ENCODE measurements at places on chromosomes 2 and 18.

DNA sequence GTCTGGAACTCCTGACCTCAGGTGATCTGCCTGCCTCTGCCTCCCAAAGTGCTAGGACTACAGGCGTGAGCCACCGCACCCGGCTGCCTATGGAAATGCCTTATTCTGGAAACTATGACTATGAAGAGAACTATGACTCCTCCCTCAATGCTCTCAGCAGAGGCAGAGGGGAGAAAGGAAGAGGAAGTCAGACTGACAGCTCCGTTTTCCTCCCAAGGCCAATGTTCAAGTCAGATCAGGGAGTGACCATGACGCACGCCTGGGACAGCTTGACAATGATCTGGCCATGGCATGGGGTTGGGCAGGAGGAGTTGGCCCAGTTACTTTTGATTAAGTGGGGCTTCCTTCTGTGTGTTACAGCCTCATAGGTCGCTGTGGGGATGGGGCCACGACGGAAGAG is 44.3 kb upstream of the MRPL33 start:
- no peak for DNase-seq

GRCh38 chr2:40279001-40279400 is 172.9 kb downstream of the SLC8A1 start:
- no peak for DNase-seq

DNA sequence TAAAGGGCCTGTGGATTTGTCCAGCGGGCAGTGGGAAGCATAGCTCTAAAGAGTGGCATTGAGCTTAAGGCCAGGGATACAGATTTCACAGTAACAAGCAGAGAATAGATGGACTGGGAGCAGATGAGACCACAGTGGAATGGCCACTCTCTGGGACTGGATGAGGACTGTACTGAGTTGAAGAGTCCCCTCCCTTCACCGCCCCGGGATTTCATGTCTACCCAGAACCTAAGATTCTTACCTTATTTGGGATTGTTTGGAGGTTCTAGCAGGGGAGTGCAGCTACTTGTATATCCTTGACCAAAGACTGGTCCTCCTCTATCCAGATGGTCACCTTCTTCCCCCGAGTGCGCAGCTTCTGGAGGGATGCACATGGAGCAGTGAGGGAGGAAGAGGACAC is 28.0 kb upstream of the EFEMP1 start:
- DNase-seq: no peak

DNA sequence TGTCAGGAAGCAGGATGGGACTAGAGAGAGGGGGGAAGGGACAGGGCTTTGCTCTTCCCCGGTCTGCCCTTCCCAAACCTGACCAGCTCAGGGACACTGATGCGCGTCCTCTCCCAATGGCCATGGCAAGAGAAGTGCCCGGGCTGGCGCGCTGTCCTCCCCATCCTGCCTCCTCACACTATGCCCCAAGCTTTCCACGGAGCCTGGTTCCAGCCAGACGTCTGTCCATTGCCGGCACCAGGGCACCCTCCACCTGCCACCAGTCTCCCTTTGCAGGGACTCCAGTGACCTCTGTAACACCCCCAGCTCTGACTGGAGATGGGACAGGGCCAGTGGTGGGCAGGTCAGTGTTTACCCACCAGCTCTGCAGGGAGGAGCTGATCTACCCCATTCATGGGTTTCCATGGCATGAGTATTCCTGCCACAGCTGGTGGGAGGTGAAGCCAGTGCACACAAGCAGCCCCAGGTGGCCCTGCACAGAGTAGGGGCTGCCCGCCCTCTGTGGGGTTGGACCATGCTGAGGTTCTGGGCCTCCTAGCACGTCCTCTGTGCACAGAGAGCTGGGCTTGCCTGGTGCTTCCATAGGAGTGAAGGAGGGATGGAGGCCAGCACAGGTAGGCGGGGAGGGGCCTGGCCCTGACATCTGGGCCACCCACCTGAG is 109.5 kb downstream of the PXDN start:
- DNase-seq: no peak

DNA sequence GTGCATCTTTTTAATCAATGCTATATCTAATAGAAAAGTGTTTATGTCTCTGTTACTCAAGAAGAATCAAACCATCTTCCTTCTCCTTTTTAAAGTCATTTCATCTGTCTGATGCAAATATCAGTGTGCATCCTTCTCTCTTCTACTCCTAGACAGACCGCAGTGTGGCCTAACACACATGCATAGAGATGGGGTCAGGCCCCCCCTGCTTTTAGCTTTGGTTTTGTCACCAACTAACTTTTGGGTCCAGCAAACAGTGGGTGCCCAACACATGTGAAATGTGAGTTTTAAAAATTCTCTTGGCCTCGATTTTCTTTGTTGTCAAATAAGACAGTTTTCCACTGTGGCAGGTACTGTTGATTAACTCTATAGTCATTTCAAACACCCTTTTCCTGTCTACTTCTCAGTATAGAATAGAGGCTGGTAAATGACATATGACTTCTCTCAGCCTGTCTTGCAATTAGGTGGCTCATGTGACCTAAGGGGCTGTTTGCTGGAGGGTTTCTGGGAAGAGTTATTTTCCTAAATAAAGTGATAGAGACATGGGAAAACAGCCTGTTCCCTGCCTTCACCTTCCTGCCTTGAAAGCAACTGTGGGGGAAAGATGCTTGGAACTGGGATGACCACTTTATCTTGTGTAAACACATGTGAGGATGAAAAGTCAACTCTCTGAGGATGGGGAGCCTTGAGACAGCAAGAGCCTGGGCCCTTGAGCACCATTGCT is 65.7 kb upstream of the DARS1 start:
- DNase-seq: peak; percentile 86

GRCh38 chr2:175097297-175097696 is 70.7 kb downstream of the ATF2 start:
- no peak for DNase-seq

DNA sequence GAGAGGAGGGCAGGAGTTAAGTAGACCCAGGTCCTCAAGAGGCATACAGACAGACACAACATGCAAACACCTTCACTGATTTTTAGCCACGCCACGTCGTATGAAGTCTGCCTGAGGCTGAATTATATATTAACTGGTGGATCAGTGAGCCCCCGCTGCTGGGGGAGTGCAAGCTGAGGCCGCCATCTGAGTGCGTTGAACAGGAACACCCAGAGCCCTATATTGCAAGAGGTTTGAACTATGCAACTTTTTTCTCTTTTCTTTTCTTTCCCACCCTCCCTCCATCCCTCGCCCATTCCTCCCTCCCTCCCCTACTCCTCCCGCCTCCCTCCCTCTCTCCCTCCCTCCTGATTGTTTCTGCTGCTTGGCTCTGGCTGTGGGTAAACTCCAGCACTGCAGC is 30.2 kb downstream of the SETBP1 start:
- no peak for DNase-seq

- DNase-seq: no peak
Measured at GRCh38 chr18:37138456-37138855, 309.5 kb downstream of the KIAA1328 start.

- no peak for DNase-seq
Measured at GRCh38 chr2:199810422-199811171, 40.4 kb downstream of the FTCDNL1 start.

GRCh38 chr2:230203110-230203676 is 16.6 kb downstream of the SP110 start:
- DNase-seq: no peak

- no peak for DNase-seq
Measured at GRCh38 chr18:28161608-28162599, 15.0 kb downstream of the CDH2 start.

GRCh38 chr2:10668402-10669012 is 21.3 kb downstream of the NOL10 start:
- peak; percentile 69 for DNase-seq

- DNase-seq: no peak
Measured at GRCh38 chr2:121907928-121908327, 152.5 kb downstream of the TSN start.

DNA sequence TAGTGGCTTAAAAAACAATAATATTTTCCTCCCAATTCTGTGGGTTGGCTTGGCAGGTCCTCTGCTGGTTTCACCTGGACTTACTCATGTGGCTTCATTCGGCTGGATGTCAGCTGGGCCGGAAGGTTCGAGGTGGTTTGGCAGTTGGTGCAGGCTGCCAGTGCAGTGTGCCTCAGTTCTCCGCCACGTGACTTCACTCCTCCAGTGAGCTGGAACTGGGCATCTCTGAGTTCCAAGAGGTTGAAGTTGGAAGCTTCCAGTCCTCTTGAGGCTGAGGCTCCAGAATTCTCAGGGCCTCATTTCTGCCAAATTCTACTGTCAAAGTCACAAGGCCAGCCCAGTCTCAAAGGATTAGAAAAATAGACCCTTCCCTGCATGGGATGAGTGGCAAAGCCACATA is 83.4 kb upstream of the B3GNT7 start:
- no peak for DNase-seq

GRCh38 chr2:241218131-241219029 is 29.9 kb downstream of the ANO7 start:
- DNase-seq: no peak

DNA sequence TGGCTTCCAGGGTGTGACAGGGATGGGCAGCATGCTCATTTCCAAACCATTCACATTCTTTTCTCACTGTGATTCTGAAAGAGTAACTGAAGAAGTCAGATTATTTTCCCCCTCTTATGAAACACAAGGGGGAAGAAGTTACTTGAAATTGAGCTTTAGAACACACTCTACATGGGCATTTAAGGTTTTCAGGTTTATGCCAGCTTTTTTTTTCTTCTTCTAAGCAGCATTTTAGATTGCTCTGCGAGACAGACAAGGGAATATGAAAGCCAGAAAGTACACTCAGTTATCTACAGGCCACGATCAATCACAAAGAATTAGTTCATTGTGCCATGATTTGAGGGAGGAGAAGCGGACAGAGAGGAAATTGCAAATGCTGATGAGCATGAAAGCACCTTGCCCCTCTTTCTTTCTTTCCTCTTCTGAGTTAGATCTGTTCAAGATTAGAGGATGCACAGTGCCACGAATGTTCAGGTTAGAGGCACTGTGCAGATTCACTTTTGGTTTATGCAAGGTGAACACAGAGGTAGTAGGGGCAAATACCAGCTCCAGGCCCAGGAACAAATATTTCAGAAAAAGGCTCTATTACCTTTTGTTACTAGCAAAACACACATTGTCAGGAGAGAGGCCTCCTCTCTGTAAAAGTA is 49.2 kb downstream of the CXCR4 start:
- DNase-seq: no peak

DNA sequence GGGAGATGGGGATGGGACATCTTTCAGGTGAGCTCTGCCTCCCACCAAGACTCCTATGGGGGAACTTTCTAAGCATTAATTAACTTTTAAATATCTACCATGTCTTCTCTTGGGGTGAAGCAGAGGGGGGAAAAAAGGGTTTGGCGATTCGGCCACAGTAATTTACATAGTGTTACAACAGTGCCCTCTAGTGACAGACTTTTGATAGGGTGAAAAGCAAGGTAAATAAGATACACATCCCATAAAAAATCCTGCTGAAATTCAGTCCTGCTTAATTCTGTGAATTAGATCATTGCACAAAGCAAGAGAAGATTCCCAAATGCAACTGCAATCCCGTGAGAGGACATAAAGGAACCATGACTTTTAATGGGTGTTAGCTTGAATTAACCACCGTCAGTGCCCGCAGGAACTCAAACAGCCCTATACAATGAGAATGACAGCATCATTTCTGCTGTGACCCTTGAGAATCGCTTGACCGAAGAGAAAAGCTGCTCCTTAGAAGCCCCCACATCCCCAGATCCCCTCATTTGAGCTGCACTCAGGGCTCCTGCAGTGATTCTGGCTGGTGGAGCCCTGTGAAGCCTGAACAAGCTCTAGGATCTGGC is 32.8 kb downstream of the FAM124B start:
- peak; percentile 26 for DNase-seq

DNA sequence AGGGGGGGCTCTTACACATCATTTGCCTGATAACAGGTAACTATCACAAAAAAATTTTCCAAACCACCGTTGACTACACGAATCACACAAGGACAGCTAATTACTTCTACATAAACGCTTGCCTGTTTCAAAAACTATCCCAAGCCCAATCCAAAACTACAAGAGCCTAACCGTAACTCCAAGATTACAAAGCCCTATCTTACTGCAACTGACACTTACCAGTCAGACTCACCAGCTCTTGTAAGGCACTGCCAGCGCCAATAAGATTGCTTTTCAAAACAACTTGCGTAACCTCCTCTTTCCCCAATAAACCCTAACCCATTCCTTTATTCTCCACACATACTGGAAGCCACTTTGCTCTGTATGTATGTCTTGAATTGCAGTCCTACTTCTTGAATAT is 148.4 kb downstream of the NBAS start:
- DNase-seq: no peak

GRCh38 chr18:76209597-76209996 is 285.4 kb downstream of the ZNF516 start:
- DNase-seq: peak; percentile 18

DNA sequence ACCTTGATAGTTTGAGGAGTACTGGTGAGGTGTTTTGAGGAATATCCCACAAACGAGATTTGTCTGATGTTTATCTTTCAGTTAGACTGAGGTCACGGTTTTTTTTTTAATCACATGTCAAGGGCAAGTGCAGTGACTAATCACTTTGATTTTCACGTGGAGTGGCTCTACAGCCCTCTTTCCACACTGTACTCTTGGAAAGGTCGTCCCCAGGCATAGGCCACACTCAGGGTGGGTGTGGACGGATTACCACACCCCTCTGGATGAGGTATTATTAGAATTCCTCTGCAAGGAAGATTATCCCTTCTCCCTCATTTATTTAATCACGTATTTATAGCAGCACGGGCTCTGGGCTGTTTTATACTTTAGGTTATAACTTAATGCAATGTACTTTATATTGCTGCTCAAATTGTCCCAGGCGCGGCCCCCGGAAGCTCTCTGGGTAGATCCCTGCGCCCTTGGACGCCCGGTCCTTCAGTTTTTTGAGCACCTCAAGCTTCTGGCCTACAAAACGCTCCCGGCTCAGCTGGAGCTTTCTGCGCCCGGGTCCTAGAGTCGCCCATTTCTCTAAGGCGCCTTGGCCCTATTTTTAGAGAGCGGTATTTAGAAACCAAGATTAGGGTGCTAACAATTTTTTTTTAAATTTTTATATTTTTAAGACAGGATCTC is 515 bp upstream of the PLEKHB2 start:
- peak; percentile 67 for DNase-seq

DNA sequence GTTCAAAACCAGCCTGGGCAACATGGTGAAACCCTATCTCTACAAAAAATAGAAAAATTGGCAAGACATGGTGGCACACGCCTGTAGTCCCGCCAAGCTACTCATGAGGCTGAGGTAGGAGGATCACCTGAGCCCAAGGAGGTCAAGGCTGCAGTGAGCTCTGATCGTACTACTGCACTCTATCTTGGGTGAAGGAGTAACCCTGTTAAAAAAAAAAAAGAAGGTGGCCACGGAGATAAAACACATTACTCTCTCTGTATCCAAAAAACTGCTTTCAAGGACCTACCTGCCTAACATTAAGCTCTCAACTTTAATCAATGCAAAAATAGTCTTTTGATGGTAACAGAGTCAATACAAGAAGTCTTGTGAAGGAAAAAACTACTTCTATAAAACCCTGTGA is 57.3 kb downstream of the BAZ2B start:
- DNase-seq: no peak

GRCh38 chr18:21215490-21215889 is 26.5 kb upstream of the GREB1L start:
- no peak for DNase-seq

- no peak for DNase-seq
Measured at GRCh38 chr2:53513167-53513666, 254.4 kb upstream of the CHAC2 start.
